ENCODE measurements at places on chromosomes 6 and 20.
A peak's percentile ranks its signal among the peaks of the same experiment; 100 is the strongest.

GRCh38 chr6:135555550-135555949 is 58.0 kb upstream of the AHI1 start:
- peak; percentile 14 for DNase-seq

- peak; percentile 54 for DNase-seq
Observed at GRCh38 chr6:127053032-127053874, 65.2 kb upstream of the RSPO3 start.

- no peak for DNase-seq
Observed at GRCh38 chr6:36955136-36955535, 598 bp downstream of the PI16 start.

DNA sequence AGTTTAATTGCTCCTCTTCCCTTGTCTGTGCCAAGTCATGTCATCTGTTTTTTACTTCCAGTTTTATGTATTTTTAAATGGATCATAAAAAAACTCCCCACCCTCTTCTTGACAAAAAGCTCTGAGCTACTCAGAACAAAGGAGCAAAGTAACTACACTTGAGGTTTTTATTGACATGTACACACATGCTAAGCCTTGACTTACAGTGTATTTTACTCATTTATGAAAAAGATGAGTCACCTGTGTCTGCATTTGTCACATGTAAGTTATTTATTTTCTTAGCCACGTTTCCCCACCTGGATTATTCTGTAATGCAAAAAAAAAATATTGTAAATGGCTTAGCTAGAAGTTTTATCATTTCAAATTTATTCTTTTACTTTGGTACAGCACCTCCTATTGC is 628.8 kb upstream of the SLC35B3 start:
- DNase-seq, result peak; percentile 1

GRCh38 chr6:20882014-20882413 is 347.8 kb downstream of the CDKAL1 start:
- DNase-seq, result no peak

GRCh38 chr20:7850775-7851490 is 89.3 kb downstream of the HAO1 start:
- peak; percentile 13 for DNase-seq

- DNase-seq, result no peak
Observed at GRCh38 chr6:7719364-7719850, 6.5 kb upstream of the BMP6 start.

GRCh38 chr6:52741872-52742271 is 21.4 kb downstream of the GSTA2 start:
- no peak for DNase-seq

- no peak for DNase-seq
Observed at GRCh38 chr6:24446670-24447069, 42.7 kb downstream of the GPLD1 start.

DNA sequence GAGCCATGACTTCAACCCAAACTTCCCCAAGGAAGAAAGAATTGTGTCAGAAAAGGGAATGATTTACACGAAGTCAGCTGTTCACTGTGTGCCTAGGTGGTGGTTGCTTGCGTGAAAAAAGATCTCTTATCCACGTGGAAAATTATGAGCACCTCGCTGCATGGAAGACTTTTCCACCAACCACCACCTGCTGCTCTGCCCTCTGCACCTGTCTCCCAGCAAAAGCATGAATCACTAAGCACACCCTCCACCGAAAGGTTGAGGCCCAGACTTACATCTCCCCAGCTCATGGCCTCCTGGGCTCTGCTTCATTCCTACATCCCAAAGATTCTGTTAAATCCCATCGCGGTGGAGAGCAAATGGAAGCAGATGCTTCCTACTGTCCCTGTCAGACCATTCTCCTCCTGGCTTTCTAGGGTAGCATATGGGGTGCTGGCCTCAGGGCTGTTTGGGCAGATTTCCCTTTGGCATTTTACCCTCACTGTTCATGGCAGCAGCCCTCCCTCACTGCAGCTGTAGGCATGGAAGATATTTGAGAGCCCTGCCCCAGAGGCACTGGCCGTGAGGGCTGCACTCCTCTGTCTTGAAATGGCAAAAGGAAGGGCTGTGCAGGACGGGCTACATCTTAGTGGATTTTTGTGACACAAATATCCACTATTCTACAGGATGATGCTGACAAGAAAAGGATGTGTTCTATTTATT is 37.6 kb upstream of the CST5 start:
- no peak for DNase-seq

- no peak for DNase-seq
Observed at GRCh38 chr20:44248410-44248759, 1.3 kb downstream of the GDAP1L1 start.

- no peak for DNase-seq
Observed at GRCh38 chr6:117359581-117359980, 66.2 kb downstream of the ROS1 start.

GRCh38 chr20:13139459-13140150 is 81.5 kb upstream of the ISM1 start:
- DNase-seq, result no peak

- DNase-seq, result peak; percentile 96
Observed at GRCh38 chr6:108564178-108564577, 3.5 kb downstream of the FOXO3 start.

GRCh38 chr6:5135788-5136376 is 50.7 kb downstream of the PPP1R3G start:
- DNase-seq, result peak; percentile 39

DNA sequence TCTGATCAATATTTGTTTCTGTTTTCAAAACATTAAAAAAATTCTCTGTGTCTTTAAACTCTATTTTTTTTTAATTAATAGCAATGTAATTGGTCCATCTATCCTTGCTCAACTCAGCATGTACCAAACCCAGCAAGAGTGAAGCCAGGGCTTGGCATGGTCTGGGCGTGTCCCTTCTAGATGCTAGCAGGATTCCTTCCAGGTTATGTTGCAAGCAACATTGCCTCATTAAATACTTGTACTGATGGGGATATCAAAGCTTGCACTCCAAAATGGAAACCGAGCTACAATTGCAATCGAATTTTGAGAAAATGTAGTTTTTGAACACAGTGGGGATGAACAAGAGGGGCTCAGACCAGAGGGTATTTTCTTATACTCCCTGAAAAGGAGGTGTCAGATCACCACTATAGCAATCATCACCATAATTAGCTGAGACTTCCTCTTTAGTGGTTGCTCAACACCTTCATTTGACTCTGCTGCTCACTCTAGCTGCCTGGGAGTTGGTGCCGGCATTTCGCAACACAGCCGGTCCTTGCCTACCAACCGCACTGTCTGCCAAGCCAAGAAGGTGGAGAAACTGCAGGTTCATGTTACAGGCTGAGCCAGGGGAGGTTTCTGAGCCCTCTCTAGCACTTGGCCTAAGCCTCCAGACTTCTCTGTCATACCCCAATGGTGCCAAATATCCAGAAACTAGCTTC is 67.8 kb upstream of the RALGAPA2 start:
- DNase-seq, result no peak

GRCh38 chr6:21664314-21665109 is 71.0 kb downstream of the SOX4 start:
- no peak for DNase-seq

- peak; percentile 91 for DNase-seq
Observed at GRCh38 chr6:34630040-34630439, 66.5 kb downstream of the ILRUN start.

GRCh38 chr6:113449051-113449450 is 408.1 kb upstream of the MARCKS start:
- DNase-seq, result peak; percentile 76

- DNase-seq, result no peak
Observed at GRCh38 chr6:143179901-143180612, 119.4 kb downstream of the AIG1 start.

DNA sequence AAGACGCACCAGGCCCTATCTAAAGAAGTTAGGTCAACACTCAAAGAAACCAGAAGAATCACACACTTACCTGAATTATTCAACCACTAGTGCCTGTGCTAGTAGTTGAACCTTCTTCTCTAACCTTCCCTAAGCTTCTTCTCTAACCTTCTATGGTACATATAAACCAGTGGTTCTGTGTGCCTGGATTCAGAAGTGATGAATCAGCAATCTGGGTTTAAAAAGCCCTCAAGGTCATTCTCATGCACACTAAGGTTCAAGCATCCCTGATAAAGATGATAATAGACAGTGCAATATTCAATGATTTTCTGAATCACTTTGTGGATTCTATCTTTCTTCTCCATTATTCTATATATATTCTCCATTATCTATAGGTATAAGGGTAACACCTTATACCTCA is 271.4 kb upstream of the TBX18 start:
- DNase-seq, result no peak

GRCh38 chr6:125597411-125598253 is 151.8 kb upstream of the HEY2 start:
- no peak for DNase-seq

DNA sequence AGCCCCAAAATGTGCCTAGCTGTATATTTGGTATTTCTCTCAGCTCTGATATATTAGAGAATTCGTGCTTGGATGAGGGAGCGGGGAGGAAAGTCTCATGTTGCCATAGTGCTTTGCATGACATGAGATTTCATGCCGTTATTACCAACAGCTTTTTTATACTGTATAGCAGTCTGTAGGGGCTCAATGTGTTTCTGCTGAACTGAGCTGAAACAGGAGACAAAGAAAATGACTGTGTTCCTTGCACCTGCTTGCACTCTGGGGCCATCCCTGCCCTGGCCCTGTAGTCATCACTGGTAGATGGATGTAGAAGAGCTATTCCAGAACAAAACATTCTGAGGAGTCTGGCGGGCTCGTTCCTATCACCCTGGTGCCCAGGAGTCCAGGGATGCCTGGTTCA is 128.0 kb upstream of the SASH1 start:
- DNase-seq, result no peak

DNA sequence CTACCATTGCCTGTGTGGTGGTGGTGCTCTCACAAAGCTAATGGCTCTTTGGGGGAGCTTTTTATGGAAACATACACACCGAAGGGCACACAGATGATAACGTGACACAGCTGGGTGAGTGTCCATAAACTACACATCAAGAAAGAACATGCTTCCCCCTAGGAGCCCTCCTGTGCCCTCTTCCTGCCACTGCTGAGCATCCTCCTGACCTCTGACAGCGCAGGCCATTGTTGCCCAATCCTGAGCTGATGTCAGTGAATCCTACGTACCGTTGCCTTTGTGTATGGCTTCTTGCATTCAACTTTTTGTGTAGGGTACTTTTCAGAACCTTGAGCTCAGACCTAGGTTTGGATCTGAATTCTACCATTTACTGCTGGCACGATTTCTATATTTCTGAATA is 65.8 kb upstream of the SLC22A1 start:
- no peak for DNase-seq

DNA sequence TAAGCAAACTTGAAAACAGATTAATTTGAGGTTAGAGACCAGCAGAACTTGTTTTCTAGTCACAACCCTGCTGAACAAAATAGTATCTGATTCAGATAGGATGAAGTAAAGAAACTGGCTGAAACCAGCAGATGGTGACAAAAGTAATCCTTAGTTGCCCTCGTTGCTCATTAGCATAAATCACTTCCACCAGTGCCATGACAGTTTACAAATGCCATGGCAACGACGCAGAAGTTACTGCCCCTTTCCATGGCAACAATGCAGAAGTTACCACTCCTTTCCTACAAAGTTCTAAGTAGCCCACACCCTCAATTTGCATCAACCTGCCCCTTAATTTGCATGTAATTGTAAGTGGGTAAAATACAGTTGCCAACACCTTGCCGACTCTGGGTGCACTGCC is 23.7 kb downstream of the SNRPB start:
- no peak for DNase-seq

DNA sequence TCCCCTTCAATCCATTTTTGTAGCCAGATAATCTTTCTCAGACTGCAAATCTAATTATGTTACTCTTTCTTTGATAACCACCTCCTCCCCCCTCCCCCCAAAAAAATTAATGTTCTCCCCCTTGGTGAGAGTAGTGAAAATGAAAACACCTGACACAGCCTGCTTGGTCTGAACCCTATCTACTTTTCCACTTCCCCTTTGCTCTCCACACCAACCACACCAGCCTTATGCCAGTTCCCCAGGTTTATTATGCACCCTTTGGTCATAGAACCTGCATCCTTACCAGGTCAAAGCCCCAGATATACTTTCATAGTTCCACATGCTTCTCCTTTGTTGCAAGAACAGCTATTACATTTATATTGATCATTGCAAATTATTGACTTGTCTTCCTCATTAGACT is 19.4 kb downstream of the PFDN4 start:
- DNase-seq, result no peak

GRCh38 chr6:333379-334002 is 41.2 kb downstream of the DUSP22 start:
- no peak for DNase-seq

GRCh38 chr20:5331340-5331739 is 14.6 kb upstream of the PROKR2 start:
- no peak for DNase-seq

DNA sequence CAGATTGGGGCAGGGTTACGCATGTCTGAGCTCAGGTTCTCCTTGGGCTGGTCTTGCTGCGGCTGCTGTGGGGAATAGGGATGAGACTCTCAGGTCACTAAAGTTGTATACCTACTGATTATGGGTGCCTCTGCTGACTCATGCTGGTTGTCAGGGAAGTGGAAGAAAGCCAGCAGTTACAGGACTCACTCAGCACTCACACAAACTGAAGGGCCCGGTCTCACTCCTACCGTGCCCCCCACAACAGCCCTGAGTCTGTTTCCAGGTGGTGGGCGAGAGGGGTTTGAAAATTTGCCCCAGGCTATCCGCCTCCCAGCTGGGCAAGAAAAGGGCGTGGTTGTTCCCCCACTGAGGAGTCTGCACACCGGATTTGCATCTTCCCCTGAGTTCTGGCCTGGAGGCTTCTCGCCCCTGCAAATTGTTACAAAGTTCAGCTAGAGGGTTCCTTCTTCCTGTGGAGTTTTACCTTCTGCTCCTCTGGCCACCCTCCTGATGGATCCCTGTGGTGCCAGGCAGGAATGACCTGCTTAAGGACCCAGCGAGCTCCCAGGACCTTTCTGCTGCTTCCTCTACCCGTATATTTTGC is 659.2 kb downstream of the HDGFL1 start:
- no peak for DNase-seq

- peak; percentile 62 for DNase-seq
Observed at GRCh38 chr6:13538084-13538483, 36.3 kb upstream of the SIRT5 start.

DNA sequence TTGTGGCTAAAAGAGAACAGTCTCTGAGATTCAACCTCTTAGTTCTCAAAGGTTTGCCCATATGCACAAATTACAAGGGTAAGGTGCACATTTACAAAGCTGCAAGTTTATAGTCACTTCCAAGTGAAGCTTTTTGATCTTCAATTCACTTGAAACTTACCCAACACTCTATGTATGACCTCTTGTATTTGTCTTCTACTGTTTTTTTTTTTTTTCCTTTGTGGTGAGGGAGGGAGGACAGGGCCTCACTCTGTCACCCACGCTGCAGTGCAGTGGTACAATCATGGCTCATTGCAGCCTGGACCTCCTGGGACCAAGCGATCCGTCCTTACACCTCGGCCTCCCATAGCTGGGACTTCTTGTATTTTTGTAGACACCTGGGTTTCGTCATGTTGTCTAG is 4.5 kb upstream of the FOXO3 start:
- DNase-seq, result no peak

DNA sequence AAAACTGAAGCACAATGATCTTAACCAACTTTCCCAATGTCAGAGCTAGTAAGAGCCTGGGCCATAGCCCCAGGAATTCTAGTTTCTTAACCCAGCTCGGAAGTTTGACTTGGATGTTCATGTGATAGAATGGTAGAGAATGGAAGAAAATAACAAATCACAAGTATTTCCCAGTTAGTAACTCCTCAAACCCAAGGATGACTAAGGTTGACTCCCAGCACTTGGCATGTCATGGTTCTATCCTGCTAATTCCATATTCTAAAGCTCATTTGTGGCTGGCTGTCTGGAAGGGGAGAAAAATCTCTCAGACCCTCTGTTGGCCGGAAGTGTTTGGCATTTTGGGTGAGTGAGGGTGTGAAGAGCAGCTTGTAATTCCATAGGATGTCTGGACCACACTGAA is 248.7 kb downstream of the RFPL4B start:
- DNase-seq, result no peak

Measured in RKO (cell line).